ENCODE measurements at places on chromosomes 7 and 10.

GRCh38 chr10:31536302-31536701, 217.3 kb downstream of the ZEB1 start:
- no peak for DNase-seq

- DNase-seq = no peak
These were observed 23.5 kb downstream of the WDFY4 start for GRCh38 chr10:48708144-48708543.

DNA sequence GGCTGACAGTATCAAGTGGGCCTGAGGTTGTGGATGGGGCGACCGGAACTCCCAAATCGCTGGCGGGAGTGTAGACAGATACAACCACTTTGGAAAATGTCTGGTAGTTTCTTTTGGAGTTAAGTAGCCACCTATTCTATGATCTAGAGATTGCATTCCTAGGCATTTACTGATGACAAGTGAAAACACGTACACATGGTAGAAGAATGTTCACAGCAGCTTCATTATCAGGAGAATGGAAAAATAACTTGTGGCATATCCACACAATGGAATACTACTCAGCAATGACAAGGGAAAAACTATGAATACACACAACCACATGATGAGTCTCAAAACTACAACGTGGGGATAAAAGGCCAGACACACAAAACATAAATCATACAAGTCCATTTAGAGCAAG, 146.0 kb downstream of the MYOF start:
- no peak for DNase-seq

DNA sequence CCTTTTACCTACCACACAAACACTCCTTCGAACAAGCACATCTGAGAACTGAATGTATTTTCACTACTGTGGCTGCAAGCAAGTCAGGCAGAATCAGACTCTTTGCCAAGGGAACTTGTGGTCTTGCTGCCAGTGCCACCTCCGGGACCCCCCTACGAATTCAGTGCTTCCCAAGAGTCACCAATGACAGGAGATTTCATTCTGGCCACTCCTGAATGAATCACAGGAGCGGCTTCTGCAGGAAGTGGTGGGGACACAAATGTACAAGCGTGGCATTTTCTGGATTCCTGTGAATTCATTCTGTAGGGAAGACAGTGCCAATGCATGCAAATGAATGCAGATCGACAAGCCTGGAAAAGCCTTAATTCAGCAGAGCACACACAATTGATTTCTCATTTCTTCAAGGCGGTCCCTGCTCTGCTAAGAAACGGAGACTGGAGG, 161.2 kb downstream of the CAMK1D start:
- DNase-seq = no peak

DNA sequence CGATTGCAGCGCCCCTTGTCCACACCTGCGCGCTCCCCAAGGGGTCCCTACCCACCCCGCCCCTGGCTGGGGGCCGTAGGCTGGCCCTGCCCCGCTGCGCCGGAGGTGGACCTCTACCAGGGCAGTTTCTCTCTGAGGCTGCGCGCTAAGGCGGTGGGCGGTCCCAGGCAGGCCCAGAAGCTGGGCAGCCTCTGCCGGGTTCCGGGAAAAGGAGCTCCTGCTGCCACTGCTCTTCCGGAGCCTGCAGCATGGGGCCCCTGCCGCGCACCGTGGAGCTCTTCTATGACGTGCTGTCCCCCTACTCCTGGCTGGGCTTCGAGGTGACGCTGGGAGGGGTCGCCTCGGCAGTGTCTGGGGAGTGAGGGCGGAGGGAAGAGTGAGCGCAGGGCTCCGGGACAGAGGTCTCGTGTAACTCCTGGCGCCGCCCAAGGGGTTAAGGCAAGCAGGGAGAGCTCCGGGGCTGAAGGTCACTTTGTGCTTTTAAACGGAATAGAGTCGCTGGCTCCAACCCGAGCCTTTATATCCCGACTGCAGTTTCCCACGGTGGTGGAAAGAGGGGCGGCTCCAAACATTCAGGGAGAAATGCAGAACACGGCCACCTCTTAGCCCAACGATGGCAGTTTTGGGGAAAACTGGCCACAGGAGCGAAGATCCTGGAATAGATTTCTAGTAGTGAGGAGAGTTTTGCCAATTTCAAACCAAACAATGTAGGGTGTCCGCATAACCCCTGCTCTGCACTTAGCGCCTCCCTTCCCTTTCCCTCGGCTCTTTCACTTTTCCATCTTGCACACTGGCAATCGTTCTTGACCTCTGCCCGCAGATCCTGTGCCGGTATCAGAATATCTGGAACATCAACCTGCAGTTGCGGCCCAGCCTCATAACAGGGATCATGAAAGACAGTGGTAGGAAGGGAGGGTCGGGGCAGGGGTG, at the start of gene GSTK1:
Gene GSTK1 (plus strand): TSS at position 176 of the 930 bp plus-strand sequence. CDS start 73 bp downstream, at position 249.
- peak; percentile 10 for DNase-seq

DNA sequence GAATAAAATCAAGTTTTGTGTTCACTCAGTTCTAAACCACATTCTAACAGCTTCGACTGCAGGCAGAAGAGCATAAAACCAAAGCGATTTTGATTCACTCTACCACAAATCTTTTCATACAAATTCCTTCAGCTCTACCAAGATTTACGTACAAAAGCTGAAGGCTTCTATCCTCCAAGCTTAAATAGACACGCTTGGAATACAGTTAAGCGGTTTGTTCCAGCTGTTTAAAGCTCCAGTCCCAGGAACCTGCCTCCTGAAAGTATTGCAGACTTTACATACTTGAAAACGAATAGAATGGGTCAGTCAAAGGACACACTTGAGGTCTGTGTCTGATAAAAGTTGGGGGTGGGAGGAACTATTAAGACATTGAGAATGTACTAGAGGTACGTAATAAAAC, 102.9 kb downstream of the MPP7 start:
- no peak for DNase-seq

Data from DMS79 (cell line).